ENCODE measurements at places on chromosomes 3 and 15. TPM values are rescaled to one million over a fixed set of nuclear protein-coding genes. Genes with fewer than 3 reads are reported as not detected.

The RTP3 gene
- total RNA-seq = not detected

The TRPM1 gene
- total RNA-seq = not detected

The SPATA12 gene
- not detected for total RNA-seq

The ASTE1 gene
- 5.8 TPM for total RNA-seq

The SSUH2 gene
- total RNA-seq = 0.66 TPM
